ENCODE measurements at places on chromosomes 3 and 15.

DNA sequence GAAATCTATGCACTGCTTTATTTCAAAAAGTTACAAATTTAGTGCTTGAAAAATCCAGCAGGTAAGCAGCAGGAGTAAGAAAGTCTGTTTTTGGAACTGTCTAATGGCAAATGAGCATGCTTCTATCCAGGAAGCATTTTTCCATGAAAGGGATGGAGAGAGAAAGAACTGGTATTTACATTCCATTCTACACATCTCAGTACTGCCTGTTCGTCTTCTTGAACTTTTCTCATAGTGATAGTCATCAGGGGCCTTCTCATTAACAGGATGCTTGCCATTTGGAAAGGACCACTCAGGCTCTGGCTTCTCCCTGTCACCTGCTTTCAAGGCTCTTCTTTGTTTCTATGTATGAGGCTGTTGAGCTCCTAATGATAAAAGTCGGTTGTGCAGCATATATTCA lies 267.3 kb upstream of the IL12A start:
- no peak for DNase-seq

DNA sequence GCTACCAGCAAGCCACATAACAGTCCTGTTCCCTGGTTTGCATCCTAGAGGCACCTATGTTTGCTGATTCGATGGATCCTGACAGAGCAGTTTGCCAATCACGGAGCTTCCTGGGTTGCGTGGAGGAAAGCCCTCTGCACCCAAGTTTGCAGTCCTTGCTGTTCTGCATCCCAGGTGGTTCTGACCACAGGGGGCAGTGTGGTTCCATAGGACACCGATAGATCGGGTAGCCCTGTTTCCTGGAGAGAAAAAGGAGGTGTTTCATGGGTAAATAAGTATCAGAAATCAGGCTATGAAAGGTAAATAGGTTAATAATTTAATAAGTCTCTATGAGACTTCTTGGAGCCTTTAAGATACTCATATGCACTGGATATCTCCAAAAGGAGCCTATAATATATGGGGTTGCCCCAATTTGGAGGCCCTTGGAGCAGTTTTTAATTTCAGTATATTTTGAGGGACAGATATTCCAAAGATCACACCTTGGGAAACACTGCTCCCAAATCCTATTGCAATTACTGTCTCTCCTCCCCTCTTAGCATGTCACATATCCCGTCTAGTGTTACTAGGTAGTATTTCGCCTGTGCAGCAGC lies 194.6 kb upstream of the TPM1 start:
- DNase-seq: peak; percentile 35

DNA sequence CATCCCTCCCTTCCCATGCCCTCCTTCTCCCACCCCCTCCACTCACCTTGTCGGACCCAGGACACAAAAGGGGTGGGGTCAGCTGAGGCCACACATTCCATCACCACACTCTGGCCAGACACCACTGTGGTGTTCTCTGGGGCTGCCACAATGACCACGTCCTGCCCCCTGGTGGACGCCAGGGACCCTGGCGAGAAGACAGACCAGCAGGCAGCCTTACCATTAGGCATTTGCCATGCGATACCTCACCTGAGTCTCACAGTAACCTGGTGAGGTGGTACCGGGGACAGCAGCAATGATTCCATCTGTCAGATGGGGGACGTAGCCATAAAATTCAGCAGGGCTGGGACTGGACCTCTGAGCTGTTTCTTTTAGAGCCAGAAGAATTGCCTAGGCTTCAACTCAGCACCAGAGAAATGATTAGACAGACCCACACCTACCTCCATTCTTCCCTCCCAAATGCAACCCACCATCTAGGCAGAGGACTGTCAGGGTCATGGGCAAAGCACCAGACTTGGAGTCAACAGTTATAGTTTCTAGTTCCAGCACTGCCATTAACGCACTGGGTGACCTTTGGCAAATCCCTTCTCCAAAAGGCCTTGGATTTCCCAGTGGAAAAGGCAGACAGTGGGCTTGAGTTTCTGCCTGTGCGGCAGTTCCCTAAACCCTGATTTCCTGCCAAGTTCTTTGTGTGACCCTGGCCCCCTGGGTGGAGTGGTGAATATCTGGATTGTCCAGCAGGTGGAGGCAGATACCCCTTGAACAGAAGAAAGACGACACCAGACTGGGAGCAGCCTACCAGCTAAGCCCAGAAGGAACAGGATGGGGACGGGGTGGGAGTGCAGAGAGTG lies 21.8 kb downstream of the IGDCC4 start:
- peak; percentile 79 for DNase-seq

DNA sequence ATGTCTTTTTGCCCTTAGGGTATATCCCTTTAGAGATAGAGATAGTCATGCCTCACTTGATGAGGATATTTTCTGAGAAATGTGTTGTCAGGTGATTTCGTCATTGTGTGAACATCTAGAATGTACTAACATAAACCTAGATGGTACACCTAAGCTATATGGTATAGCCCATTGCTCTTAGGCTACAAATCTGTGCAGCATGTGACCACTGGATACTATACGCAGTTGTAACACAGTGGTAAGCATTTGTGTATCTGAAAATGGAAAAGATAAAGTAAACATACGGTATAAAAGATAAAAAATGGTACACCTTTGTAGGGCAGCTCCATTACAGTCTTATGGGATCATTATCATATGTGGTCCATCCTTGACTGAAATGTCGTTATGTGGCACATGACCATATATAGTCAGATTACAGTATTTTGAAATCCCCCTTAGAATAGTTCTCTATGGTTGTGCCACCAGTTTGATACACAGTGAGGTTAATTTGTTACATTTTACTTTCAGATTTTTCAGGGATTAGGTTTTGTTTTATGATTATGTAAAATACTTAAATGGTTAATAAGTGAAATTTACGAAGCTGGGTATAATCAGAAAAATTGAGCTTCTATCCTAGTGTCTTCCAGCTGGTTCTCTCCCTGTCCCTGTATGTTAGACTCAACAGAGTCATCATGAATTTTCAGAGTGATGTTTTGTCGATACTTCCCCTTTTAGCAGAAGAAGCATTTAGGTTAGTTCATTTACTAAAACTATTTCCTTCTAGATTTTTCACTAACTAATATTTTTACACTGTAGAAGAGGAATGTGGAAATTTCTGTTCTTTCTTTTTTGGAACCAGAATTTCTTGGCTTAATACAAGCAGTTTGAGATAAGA lies 12.8 kb downstream of the SETD5 start:
- no peak for DNase-seq

GRCh38 chr3:108527817-108528216 lies 17.4 kb upstream of the MYH15 start:
- no peak for DNase-seq

DNA sequence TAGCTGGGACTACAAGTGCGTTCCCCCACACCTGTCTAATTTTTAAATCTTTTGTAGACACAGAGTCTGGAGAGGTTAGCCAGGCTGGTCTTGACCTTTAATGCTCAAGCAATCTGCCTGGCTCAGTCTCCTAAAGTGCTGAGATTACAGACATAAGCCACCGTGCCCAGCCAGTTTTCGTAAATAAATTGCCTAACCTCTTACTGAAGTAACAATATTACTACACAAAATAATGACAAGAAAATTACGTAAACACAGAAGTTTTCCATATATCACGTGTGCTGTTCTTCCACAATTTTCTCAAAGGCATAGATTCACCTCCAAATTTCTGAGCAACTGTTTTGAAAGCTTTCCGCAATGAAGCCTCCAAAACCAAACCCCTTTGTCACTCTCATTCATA lies 58.1 kb upstream of the PROK2 start:
- no peak for DNase-seq

GRCh38 chr3:183148056-183148455 lies 14.5 kb downstream of the LAMP3 start:
- DNase-seq: no peak

- no peak for DNase-seq
Observed at GRCh38 chr3:126456766-126457388, 18.8 kb downstream of the ZXDC start.

- no peak for DNase-seq
Observed at GRCh38 chr3:131242201-131242600, 139.4 kb upstream of the NUDT16 start.

DNA sequence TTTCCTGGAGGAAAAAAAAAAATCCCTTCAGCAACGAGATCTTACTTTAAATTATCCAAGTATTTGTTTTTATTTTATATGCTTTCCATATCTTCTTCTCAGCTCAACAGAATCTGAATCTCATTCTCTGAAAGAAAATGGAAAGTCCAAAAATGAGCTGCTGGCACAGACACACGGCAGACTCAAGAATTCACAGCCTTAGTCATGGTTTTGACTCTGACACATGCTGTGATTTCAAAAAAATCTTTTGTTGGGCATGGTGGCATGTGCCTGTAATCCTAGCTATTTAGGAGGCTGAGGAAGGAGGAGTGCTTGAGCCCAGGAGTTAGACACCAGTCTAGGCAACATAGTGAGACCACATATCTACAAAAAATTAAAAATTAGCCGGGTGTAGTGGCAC lies 565.0 kb downstream of the MAGI1 start:
- no peak for DNase-seq

DNA sequence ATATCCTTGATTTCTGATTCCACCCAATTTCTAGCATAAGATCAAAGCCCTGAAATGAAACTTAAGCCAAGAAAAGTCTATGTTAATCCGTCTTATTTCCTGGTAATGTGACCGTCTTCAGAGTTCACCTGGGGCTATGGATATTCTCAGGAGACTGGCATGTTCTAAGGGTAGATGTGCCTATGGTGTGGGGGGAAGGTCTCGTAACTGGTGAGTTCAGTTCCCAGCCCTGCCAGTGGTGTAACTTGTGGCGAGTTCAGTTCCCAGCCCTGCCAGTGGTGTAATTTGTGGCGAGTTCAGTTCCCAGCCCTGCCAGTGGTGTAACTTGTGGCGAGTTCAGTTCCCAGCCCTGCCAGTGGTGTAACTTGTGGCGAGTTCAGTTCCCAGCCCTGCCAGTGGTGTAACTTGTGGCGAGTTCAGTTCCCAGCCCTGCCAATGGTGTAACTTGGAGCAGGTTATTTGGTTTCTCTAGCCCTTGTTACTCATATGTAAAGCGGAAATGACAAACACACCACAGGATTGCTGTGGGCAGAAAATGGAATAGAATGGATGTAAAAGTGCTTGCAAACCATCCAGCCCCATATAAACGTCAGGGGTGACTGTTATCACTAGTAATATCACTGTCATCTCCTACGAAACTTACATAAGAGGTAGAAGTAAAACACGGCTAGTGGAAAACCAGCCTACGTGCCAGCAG lies 30.4 kb downstream of the SLC51A start:
- no peak for DNase-seq

DNA sequence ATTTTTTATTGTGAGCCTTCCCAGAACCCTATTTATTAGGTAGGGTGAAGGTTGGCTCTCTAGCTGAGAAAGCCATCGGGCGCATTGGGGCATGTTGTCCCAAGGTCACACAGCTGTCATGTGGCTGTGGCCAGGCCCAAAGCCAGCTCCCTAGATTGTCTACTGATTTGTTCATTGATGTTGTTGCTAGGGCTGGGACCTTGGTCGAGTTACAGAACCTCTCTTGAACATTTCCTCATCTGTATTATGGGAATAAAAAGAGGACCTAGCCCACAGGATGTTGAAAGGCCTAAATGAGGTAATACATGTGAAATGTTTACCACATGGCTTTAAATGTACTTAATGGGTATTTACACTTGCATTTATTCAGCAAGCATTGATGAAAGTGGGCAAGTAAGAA lies 252.5 kb downstream of the SUCLG2 start:
- DNase-seq: no peak

DNA sequence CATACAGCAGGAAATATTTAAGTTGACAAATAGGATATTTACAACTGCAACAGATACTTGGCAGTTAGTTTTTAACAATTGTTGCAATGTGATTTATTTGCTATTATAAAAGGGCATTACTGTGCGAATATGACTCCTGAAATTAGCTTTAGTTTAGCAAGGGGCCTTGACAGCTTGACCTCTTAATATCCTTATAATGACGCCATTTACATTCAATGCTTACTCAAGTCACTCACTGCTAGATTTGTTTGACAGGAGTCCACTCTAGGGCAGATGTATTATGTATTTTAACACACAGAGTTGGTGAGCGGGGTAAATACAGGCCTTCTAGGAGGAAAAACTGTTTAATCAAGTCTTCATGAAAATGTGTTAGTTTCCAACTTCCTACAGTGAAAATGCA lies 58.1 kb upstream of the C15orf61 start:
- no peak for DNase-seq

GRCh38 chr15:57866149-57866736 lies 159.7 kb downstream of the POLR2M start:
- peak; percentile 63 for DNase-seq

DNA sequence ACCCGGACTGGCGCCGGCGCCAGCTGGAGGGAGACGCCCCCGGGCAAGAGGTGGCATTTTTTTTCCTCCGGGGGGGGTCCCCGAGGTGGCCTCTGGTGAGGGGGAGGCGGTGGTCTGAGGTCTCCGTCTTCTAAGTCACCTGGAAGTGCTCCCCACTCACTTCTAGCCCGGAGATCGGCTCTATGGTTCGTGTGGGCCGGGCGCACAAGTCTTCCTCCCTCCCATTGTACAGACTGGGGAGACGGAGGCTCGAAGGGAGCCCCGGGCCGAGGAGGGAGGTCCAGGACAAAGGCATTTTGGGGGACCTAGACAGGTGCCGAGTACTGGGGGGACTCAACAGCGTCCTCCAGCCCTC lies 4.4 kb downstream of the GATA2 start:
- no peak for DNase-seq

- no peak for DNase-seq
Observed at GRCh38 chr3:61601831-61602230, 40.5 kb downstream of the PTPRG start.

GRCh38 chr15:70250208-70251201 lies 152.8 kb upstream of the TLE3 start:
- DNase-seq: no peak

- no peak for DNase-seq
Observed at GRCh38 chr3:86594838-86595237, 396.1 kb downstream of the VGLL3 start.

DNA sequence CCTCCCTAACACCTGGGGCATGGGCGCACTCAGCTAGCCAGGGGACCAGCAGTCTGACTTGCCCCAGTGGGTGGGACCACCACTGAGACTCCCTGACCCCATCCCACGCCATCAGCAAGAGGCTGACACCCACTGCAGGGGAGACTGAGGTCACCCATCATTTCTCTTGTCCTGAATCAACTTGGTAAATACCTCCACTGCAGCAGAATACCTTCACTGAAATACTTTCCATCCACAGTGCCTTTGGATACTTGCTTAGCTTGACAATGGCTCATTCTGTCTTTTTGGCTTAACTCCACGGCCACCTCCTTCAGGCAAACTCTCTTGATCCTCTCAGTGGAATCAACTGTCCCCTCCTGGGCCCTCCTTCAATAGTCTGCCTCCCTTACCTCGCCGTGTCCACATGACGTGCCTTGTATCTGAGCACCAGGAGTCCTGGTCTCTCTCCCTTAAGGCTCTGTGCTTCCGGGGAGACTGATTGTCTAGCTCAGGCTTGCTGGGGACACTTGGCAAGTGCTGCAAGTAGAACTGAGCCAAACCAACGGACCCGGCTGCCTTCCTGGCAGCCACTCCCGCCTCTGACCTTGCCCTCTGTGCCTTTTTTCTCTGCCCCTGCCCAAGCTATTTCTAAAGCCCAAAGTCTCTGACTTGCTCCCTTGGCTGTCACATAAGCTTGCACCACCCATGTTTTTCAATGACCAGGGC lies 119.1 kb downstream of the ADCY5 start:
- DNase-seq: no peak

- no peak for DNase-seq
Observed at GRCh38 chr3:196707566-196707965, 4.5 kb downstream of the CEP19 start.
